Hepatocyte (in vitro differentiated cells): ENCODE measurements at places on chromosomes 11 and 22. TPM values are rescaled to one million over a fixed set of nuclear protein-coding genes. Genes with fewer than 3 reads are reported as not detected.

SLC25A1 gene
- 162 and 187 TPM in 2 replicates for total RNA-seq

FGF19 gene
- total RNA-seq, result 0.16 and 1.0 TPM in 2 replicates

OR4D5 gene
- total RNA-seq, result 0.32 and 0.77 TPM in 2 replicates

C22orf42 gene
- not detected in 2 replicates for total RNA-seq

TIGD3 gene
- total RNA-seq, result 1.7 and 1.8 TPM in 2 replicates

FGF3 gene
- total RNA-seq, result not detected in 2 replicates

DBX1 gene
- not detected in 2 replicates for total RNA-seq

ABTB2 gene
- 8.8 and 12.4 TPM in 2 replicates for total RNA-seq

UPB1 gene
- 1.2 and 1.6 TPM in 2 replicates for total RNA-seq

C11orf58 gene
- total RNA-seq, result 182 and 185 TPM in 2 replicates

OR52H1 gene
- 0.28 TPM in 1 of 2 replicates, not detected in the other for total RNA-seq

C11orf42 gene
- total RNA-seq, result not detected in 2 replicates

SYCE3 gene
- not detected in 2 replicates for total RNA-seq

NPAS4 gene
- total RNA-seq, result 0.60 TPM in 1 of 2 replicates, not detected in the other

TRIM49D1 gene
- not detected in 2 replicates for total RNA-seq

GRM5 gene
- total RNA-seq, result 0.08 and 0.27 TPM in 2 replicates

IGF2 gene
- 1,323 and 1,507 TPM in 2 replicates for total RNA-seq
